Activated T-helper 1 cell treated with Interleukin-2 at 50 U/mL for 16 hours (primary cell): ENCODE measurements at places on chromosomes 4 and X.

DNA sequence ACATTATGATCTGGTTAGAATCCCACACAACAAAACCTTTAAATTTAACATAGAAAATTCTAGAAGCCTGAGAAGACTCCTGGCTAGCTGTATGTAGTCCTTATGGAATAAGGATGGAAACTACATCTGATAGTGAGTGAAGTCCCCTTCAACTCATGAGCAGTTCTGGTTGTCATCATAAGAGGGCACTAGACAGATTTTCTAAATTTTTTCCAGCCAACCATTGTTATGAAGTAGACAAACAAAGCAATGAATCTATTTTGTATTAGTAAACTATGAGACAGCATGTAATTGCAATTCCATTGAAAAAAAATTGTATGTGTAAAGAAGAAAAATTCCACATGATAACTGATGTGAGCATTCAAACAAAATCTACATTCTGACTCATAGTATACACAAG is 35.2 kb downstream of the PWWP3B start:
- no peak for DNase-seq

DNA sequence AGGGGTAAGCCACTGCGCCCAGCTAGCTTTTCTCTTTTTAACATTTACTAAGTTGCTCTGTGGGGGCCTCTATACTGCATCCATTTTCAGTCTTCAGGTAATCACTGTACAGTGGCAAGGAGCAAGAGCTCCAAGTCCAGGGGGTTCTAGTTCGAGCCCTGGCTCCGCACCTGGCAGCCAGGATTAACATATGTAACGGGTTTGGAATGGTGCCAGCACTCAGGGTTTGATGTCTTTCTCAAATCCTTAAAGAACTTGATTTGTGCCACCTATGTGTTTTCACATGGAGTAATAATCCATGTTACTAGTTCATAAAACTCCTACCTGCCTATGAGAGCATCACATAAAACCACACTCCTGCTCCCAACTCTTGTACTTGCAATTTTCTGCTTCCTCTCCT is 4.5 kb downstream of the GRPEL1 start:
- DNase-seq = no peak

DNA sequence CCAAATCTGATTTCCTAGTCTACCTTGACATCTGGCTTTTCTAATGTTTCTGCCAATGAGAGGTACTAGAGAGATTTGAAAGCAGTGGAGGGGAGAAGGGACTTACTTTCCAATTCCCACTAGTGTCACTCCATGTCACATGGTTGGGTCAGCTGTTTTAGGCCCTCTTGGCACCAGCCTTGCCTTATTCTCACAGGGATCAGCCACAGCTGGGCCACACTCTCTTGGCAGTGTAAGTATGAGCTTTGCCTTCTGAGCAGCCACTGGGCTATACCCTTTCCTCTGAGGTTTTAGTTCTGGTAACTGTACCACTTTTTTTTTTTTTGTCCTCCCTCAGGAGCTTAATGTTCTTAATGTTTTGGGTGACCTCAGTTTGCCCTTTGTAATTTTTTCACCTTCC is 10.2 kb upstream of the ADH1C start:
- DNase-seq = no peak

GRCh38 chr4:170497112-170497511 is 407.4 kb upstream of the AADAT start:
- DNase-seq = no peak

GRCh38 chrX:37993837-37994619 is 12.3 kb upstream of the SYTL5 start:
- DNase-seq = no peak

GRCh38 chrX:42149765-42150164 is 226.4 kb upstream of the CASK start:
- no peak for DNase-seq

DNA sequence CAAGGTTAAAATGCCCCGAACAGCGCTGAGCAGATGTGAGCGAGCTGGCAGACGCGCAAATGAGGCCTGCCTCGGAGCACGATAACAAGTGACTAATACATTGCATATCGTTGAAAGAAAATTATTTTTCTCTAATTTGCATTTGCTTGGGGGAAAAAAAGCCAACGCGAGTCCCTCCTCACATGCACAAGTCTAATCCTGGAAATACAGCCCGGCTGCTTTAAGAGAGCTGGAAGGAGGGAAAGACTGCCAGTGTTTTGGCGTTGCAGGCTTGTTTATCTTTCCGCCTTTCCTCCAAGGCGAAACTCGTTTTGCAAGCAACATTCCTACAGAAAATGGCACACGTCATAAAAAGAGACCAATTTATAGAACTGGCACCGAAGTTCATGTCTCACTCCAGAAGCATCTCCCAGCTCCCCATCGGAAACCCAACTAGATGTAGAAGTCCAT is 12.6 kb downstream of the BCOR start:
- no peak for DNase-seq

- DNase-seq = no peak
Measured at GRCh38 chrX:108285356-108285755, 152.9 kb downstream of the COL4A6 start.

DNA sequence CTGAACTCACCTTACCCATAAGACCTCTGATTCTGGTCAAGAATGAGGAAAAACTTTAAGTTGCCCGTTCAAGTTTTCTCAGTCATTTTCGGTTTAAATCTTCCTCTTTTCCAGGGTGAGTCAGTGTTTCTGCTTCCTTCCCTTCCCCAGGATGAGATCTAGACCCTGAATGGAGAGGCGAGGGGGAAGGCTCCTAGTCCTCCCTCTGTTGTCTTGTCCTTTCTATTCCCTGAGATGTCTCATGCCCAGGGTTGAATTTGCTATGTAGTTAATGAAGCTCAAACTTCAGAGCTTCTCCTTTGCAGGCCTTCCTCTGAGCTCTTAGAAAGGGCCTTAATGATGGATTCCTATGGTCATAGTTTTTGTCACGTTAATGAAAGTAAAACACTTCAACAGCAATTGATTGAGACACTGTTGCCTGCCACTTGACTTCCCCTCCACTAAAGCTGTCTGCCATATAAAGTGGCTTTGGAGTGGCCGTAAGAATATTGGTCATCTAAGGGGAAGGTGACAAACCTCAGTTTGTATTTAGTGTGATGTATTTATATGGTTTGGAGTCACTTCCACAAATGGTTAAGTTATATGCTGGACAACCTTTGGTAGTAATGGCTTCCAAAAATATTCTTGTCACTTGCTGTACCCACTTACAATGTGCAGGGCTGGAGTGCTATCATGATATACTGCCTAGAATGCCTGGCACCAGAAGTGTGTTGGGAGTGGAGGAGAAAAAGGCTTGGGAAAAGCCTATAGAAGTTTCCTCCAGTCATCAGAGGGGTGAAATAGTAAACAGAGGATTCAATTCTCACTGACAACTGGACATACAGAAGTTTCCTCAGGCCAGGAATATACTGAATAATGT is 24.3 kb upstream of the GPRIN3 start:
- no peak for DNase-seq

GRCh38 chrX:45669715-45670340 is 469.2 kb upstream of the DIPK2B start:
- no peak for DNase-seq

DNA sequence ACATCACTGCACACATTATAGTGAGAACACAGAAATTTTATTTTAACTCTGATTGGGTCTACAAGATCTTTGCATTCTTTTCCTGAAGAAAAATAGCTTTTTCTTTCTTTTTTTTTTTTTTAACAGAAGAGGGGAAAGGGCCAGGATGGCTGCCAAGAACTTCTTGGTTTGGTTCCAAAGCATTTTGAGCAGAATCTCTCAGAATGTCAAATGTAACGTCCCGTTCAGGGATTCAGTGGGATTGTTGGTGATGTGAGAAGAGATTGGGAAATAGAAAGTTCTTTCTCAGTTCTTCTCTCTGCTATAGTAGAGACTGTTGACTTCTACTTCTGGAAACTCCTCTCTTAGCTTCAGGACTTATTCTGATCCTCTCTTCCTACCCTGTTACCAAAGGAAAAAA is 70.9 kb upstream of the CBR4 start:
- DNase-seq = no peak

GRCh38 chrX:45765767-45766166 is 565.1 kb upstream of the DIPK2B start:
- no peak for DNase-seq

GRCh38 chr4:6115342-6115741 is 85.0 kb downstream of the JAKMIP1 start:
- DNase-seq = no peak

DNA sequence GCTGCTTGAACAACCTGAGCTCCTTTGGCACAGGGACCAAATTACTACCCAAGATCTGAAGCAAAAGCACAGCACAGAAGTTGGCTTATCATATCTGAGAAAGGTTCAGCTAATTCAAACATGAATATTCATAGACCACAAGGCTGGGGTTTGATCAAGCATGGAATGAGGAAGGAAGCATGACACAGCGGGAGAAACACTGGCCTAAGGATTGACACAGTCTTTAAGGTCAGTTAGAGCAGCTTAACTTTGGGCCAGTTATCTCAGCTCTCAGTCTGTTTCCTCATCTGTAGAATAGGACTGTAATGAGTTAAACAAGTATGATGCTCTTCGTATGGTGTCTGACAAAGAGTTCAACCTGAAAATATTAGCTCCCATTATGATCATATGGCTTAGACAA is 88.5 kb upstream of the CBR4 start:
- DNase-seq = no peak

DNA sequence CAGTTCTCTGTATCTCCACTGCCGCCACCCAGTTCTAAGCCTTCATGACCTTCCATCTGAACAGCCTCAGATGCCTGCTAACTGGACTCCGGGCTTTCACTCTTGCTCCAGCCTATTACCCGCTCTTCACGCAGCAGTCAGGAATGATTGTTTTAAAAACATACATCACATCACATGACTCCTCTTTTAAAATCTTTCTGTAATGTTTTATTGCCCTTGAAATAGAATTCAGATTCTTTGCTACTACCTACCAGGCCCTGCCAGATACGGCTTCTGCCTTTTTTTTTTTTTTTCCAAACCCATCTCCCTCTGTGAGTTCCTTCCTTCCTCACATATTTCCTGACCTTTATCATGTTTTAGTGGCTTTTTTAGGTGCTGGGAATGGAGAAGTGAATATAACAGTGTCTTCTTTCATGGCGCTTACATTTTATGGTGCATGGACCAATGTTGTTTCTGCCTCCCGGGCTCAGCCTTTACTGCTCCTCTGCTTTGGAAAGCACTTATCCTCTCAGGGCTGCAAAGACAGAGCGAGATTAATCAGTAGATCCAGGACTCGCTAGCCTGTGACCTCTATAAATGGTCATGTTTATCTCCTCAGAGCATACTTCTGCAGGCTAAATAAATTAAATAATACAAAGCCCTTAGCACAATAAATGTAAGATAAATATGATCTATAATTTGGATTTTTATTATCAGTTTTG is 58.0 kb downstream of the FBXO8 start:
- DNase-seq = no peak

DNA sequence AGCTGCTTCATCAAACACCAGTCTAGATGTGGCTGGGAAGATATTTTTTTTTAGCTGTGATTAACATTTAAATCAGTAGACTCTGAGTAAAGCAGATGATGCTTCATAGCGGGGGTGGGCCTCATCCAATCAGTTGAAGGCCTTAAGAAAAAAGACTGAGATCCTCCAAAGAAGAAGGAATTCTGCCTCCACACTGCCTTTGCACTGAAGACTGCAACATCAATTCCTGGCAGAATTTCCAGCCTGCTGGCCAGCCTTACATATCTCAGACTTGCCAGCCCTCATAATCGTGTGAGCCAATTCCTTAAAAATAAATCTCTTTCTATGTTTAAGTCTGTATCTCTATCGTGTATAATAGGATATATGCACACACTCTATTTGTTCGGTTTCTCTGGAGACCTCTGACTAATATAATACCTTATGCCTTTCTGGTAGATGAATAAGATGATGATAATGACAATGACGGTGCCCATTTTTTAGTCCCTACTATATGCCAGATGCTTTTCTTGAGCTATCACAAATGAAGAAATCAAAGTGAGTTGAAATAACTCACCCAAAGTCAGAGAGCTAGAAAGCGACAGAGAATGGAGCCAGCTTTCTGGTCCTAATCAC is 66.1 kb upstream of the SOD3 start:
- DNase-seq = no peak

DNA sequence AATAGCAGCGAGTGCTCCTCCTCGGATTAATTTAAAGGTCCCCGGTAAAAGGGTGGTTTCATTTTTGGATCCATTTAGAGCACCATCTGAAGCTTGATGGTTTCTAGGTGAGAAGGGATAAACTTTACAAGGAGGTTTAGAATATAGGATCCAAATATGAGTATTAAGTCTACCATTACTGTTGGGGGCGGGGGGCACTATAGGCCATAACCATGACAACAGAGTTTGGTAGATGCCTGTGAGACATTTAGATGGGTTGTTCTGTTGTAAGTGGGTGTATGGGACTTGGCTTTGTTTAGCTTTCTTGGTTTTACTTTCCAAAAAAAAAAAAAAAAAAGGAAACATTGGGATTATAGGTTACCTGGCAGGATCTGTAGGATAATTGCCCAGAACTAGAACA is 92.7 kb downstream of the TENT5D start:
- DNase-seq = no peak

DNA sequence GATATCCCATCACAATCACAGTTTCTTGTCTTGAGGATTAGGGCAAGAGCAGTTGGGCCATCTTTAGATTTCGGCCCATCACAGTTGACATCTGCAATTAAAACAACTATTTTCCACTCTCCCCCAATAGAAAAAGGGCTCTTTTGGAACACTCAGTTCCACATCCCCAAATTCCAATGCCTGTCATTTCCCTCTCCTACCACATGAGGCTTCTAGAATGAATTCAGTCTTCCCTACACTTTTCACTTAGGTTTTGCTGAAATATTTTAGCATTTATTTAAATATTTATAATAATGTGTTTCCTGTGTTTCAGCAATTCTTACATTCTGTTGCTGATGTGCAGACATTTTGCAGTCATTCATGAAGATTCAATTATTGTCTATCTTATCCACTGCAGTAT is 118.4 kb downstream of the COX18 start:
- DNase-seq = no peak

DNA sequence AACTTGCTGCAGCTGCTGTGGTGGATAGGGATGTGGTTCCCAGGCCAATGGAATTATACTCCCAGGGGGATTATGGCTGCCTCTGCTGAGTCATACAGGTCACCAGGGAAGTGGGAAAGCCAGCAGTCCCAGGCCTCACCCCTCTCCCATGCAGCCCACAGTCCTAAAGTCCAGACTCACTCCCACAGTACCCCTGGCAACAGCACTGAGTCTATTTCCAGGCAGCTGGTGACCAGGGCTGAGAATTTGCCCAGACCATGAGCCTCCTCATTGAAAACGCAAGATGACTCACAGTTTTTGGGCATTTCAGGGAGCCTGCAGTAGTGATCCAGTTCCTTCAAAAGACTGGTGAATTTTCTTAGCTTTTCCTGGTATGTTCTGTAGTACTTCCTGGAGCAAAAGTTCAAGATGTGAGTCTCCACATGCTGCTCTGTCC is 137.6 kb downstream of the NPNT start:
- DNase-seq = no peak

- DNase-seq = no peak
Measured at GRCh38 chr4:41994461-41994985, 4.2 kb downstream of the SLC30A9 start.

- DNase-seq = peak; percentile 28
Measured at GRCh38 chrX:135295238-135295943, 13.9 kb upstream of the ETDC start.
